ENCODE measurements at places on chromosomes 12 and 14.

GRCh38 chr14:70192915-70193314, 4.2 kb upstream of the SLC8A3 start:
- no peak for DNase-seq

- no peak for DNase-seq
Observed at GRCh38 chr12:113220593-113221180, 577 bp upstream of the TPCN1 start.

- no peak for DNase-seq
Observed at GRCh38 chr14:64005822-64006221, 153.0 kb downstream of the SYNE2 start.

DNA sequence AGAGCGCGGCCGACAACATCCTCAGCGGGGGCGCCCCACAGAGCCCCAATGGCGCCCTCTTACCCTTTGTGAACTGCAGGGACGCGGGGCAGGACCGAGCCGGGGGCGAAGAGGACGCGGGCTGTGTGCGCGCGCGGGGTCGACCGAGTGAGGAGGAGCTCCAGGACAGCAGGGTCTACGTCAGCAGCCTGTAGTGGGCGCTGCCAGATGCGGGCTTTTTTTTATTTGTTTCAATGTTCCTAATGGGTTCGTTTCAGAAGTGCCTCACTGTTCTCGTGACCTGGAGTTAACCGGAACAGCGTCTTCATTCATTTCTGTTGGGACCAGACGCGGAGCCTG, 103.8 kb upstream of the FKBP4 start:
- DNase-seq, result no peak

DNA sequence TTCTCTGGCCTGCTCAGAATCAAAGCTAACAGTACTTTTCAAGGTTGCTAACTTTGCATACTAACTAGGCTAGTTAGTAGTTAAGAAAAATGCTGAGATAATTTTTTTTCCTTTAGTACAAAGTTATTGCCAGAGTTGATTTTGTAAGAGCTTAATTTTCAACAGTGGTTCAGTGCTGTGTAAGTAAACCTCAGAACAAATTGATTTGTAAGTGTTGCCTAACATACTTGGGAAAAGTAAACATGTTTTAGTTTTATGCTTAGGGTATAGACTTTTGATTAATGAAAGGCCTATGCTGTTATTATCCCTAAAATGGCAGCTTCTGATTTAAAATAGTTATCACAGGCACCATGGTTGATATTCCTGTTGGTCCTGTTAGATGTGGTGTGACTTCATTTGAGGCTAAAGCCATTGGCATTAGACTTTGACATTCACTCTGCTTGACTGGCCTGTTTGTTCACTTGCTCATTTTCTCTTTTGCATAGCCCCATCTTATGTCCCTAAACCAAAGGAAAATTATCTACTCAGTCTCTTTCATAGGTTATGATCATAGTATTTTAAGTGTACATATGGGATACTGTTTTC, 5.2 kb downstream of the CMAS start:
- DNase-seq, result no peak

GRCh38 chr12:7221486-7221885, 32.0 kb downstream of the PEX5 start:
- no peak for DNase-seq

GRCh38 chr14:53630336-53630735, 326.3 kb downstream of the BMP4 start:
- no peak for DNase-seq

DNA sequence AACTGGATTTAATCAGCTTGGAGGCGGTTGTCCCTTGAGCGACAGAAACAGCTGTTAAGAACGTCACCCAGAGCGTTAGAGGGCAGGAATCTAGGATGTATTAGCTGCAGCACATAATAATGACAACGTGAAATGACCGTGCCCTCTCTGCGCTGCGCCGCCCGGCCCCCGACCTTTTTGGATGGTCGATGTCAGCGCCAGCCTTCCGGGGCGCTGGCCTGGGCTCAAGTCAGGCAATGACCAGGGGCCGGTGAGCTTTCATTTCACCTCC, 427 bp upstream of the TMEM120B start:
- no peak for DNase-seq

DNA sequence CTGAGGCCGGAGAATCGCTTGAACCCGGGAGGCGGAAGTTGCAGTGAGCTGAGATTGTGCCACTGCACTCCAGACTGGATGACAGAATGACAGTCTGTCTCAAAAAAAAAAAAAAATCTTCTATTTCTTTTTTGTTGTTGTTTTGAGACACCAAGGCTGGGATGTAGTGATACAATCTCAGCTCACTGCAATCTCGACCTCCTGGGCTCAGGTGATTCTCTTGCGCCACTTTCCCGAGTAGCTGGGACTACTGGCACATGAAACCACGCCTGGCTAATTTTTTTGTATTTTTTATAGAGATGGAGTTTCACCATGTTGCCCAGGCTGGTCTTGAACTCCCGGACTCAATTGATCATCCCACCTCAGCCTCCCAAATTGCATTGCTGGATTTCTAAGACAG, 7.3 kb upstream of the SNRNP35 start:
- DNase-seq, result no peak

GRCh38 chr14:92613008-92613658, 99.6 kb downstream of the RIN3 start:
- no peak for DNase-seq

GRCh38 chr12:10672231-10672868, 1.5 kb downstream of the STYK1 start:
- DNase-seq, result no peak

DNA sequence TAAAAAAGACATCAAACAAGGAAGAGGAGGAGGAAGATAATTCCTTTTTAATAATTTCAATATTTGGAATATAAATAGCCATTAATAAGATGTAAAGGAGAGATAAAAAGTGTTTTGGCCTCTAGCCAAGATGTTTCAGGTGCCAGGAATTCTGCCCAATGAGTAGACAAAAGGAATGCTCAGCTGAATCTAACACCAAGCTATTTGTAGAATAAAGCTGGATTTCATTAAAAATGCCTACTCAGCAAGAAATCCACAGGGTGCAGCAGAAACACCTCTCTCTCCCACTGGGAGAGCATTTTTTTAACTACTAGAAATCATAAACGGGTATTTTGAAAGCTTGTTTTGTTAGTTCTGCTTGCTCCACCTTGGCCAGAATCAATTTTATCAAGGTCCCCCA, 4.1 kb upstream of the STAB2 start:
- DNase-seq, result no peak

GRCh38 chr14:87712396-87713090, 280.4 kb downstream of the GALC start:
- DNase-seq, result no peak

DNA sequence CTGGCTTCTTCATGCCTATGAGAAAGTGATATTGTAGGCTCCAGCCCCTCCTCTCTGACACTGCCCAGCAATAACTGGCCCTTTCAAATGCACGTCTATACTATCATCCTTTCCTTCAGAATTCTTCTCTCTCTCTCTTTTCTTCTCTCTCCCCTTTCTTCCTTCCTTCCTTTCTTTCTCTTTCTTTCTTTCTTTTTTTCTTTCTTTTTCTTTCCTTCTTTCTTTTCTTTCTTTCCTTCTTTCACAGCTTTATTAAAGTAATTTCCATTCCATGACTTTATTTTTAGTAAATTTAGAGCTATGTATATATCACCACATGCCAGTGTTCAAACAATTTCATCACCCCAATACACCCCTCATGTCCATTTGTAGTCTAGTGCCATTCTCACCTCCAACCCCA, 302.1 kb downstream of the RPAP3 start:
- no peak for DNase-seq

DNA sequence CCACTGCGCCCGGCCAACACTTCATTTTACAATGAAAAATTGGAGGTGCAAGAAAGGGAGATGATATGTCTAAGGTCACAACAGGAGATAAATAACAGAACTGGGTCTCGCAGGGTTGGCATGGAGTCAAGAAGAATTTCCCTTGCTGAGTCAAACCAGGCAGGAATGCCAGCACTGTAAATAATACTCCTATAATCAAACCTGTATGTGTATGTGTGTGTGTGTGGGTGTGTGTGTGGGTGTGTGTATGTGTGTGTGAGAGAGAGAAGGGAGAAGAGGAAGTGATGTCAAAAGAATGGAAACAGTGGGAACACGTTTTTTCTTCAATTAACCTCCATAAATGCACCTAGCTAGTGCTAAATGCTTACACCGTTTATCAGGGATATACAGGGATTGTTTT, 70.4 kb downstream of the TMEM116 start:
- DNase-seq, result no peak

GRCh38 chr14:28577187-28577586, 189.4 kb upstream of the FOXG1 start:
- no peak for DNase-seq

- DNase-seq, result no peak
Observed at GRCh38 chr12:86530996-86531655, 274.9 kb upstream of the MGAT4C start.

DNA sequence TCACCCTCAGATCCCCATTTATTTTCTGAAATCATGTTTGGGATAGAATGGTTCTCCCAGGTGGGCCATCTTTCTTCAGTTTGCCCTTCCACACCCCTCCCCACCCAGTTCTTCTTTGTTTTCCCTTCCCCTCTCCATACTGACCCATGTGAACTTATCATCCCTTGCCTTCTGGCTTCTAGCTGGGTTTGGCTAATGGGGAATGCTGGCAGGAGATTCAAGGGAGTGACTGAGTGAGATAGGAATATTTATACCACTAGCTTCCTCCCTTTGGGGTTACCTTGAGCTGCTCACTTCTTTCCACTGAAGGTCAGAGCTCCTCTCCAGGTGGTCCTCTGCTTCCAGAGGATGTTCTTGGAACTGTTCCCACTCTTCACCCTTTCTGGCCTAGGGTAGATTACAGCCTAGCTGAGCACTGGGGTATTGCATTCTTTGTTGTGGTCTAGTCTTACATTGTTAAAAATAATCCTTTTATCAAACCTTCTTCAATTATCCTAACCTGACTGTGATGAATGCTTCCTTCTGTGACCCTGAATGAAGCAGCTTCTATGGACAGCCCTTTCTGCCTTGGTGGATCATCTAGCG, 88.3 kb upstream of the ATP2B1 start:
- no peak for DNase-seq

DNA sequence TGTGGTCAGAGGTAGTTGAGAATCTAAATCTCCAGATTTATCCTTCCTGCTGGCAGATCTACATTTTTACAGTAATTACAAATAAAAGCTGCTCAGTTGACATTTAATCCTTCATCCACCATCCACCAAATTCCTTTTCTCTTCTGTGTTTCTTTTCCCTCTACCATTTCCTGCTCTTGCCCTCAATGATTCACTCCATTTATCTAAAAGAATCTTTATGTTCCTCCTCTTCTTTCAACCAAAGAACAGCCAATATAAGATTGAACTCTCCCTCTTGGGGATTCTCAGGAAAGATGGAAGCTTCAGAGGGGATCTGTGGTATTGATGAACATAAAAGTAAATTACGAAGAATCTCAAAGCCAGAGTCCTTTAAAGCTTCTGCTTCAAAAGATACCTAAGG, 4.4 kb downstream of the MAP4K5 start:
- DNase-seq, result no peak

- no peak for DNase-seq
Observed at GRCh38 chr14:35973770-35974169, 147.6 kb downstream of the BRMS1L start.

DNA sequence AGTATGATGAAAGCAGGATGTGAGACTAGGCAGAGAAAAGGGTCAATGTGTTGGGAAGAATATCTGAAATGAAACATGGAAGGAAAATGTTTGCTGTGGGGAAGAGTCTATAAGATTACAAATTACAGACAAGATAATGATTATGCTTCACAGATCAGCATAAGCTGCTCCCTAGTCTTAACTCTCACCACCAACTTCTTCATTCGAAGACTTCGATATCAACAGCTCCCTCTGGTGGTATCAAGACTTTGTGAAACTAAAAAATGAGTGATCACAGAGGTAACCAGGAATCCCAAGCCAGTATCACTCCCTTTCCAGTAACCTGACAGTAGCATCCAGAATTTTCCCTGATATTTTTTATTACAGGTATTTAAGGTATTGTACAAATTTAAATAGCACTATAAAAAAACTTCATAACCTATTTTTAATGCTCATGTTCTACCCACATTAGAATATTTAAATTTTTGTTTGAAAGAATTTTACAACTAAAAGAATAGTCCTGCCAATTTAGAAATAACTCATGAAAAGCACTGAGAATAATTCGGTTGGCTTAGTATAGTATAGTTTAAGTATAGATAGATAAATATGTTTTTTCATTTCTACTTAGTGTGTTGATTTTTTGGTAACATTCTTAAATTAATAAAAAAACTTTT, 84.4 kb downstream of the C2CD5 start:
- DNase-seq, result no peak

DNA sequence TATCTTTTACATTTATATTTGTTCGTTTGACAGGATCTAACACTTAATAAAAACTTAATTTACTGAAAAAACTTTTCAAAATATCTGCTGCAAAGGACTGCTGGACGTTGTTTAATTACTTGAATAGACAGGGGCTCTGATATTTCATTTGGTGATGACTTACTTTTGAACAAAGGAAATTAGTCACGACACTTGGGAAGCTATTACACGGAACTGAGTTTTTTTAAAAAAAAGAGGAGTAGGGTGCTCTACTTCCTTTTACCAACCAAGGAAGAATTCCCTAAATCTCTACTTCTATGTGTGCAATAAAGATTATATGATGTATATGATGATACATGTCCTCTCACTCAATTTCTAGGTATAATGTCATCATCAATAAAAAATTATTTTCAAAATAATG, 4.7 kb downstream of the FGD6 start:
- no peak for DNase-seq

GRCh38 chr12:68591734-68592418, 18.8 kb upstream of the RAP1B start:
- DNase-seq, result no peak

DNA sequence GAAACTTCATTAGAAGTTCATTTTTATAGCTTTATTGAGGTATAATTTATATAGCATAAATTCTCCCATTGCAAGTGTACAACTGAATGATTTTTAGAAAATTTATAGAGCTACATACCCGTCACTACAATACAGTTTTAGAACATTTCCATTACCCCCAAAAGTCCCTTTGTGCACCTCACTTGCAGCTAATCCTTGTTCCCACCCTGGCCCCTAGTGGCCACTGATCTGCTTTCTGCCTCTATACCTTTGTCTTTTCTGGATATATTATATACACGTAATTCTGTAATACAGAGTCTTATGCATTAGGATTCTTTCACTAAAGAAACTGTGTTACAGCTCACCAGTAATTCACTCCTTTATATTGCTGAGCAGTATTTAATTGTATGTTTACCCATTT, 145.1 kb upstream of the DIO2 start:
- no peak for DNase-seq

DNA sequence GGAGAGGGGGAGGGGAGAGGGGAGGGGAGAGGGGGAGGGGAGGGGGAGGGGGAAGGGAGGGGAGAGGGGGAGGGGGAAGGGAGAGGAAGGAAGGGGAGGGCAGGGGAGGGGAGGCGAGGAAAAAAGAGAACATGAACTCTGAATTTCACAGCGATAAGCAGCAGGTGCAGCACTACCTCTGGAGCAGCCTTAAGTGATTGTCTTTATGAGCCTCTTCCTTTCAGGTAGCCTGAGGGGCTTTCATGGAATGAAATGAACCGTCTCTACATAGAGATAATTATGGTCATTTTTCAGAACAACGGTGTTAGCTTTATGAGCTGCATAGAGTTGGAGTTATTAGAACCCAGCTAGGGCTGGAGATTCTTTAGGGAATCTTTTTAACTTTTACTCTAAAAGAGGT, 18.1 kb upstream of the PTCSC3 start:
- no peak for DNase-seq

GRCh38 chr12:20483776-20484175, 115.4 kb downstream of the PDE3A start:
- DNase-seq, result no peak
